Stomach (tissue), 19 donors: ENCODE measurements at places on chromosomes 3 and 15. TPM values are rescaled to one million over a fixed set of nuclear protein-coding genes. Genes with fewer than 3 reads are reported as not detected.

Gene DLEC1
- total RNA-seq = not detected

Gene PSTPIP1
- total RNA-seq = 75.4 TPM

DNA sequence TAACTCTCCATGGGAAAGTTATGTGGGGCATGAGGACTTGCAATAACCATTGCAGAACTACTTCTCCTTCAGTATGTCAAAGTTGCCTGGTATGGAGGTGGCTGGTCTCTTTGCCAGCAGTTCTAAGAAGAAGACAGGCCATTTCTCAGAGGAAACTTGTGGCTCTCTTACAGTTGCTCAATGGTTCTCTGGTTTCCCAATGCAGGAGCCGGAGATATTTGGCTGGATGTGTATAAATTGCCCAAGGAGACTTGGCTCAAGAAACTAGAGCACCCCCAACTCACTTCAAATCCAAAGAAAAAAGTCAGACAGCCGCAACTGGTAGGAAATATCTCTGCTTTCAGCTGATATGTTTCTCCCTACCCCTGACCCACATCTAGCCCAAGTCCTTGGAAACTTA, 24.2 kb downstream of the WDR93 start:
- H3K4me1 ChIP-seq = no peaks in the 10 kb centered on the region
- DNase-seq = no peak
- no peaks in the 10 kb centered on the region for H3K27me3 ChIP-seq
- H3K27ac ChIP-seq = no peak overlapping the region
- H3K36me3 ChIP-seq = no peaks in the 10 kb centered on the region

- H3K36me3 ChIP-seq = no peaks in the 10 kb centered on the region
- no peak overlapping the region for H3K4me3 ChIP-seq
- DNase-seq = no peak
- H3K4me1 ChIP-seq = peaks cover 29% of the 10 kb centered on the region
- no peak overlapping the region for H3K27ac ChIP-seq
These were observed 28.2 kb downstream of the PPP4R2 start for GRCh38 chr3:73024836-73025235.

- no peak overlapping the region for H3K4me3 ChIP-seq
- DNase-seq = no peak
- no peaks in the 10 kb centered on the region for H3K4me1 ChIP-seq
- H3K27ac ChIP-seq = no peak overlapping the region
These were observed 297.2 kb downstream of the CADM2 start for GRCh38 chr3:85255949-85256348.

DNA sequence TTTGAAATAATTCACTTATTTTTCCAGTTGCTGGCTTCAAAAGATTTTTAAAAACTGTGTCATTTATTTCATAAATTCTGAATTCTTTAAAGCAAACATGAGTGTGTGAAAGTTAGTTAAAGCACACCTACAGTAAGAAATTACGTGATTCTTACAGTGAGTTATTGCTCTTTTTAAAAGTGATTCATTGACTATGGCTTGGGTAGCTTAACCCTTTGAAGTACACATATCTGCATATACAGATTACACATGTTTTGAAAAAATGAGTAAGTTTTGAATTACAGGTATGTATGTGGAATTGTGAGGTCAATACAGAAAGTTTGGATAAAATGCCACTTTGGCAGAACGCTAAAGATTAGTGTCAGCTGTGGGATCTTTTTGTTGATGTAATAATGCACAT, 64.5 kb upstream of the MBNL1 start:
- no peaks in the 10 kb centered on the region for H3K36me3 ChIP-seq
- peaks cover 24% of the 10 kb centered on the region for H3K4me1 ChIP-seq
- H3K4me3 ChIP-seq = peak overlapping the region; percentile 20
- no peak for DNase-seq
- H3K27me3 ChIP-seq = no peaks in the 10 kb centered on the region

DNA sequence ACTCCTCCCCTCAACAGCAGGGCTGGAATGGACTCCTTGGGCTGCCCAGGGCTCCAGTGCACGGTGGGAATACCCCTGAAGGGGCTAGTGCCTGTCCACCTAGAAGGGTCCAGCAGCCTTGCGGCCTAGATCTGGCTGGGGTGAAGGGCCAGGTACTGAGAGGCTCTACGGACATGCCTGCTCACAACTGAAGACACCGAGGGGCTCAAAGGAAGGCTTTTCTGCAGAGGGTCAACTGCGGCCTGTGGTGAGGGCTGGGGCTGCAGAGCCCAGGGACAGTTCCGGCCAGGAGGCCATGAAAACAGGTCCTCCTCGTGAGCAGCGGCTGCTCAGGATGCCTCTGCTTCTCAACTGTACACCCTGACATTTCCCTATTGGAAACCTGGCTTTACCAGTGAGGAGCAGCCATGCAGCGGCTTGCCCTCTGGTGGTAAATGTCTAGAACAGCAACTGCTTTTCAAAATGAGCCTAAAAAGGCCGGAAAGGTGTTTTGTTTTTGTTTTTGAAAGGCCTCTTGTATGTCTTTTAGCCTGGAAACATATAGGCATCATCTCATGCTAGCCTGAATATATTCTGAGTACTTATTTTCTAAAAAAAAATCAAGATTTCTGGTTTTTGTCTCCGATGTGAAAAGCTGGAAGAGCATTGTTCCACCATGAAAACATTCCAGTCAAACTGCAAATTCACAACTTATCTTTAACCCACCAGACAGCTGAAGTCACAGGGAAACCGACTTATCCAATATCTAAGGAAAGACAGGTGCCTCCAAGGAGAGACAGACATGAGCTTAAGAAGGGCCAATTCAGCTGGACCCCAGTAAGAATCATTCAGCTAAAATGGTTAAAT, 163.4 kb downstream of the KLF13 start:
- H3K36me3 ChIP-seq = no peaks in the 10 kb centered on the region
- peak; percentile 60 for DNase-seq
- peak overlapping the region; percentile 77 for H3K27ac ChIP-seq
- H3K27me3 ChIP-seq = no peaks in the 10 kb centered on the region
- no peak overlapping the region for H3K4me3 ChIP-seq

GRCh38 chr3:196186651-196187573, 24.3 kb downstream of the ZDHHC19 start:
- H3K27ac ChIP-seq = peak overlapping the region; percentile 41
- no peaks in the 10 kb centered on the region for H3K27me3 ChIP-seq
- H3K4me3 ChIP-seq = no peak overlapping the region
- peaks cover 4% of the 10 kb centered on the region for H3K4me1 ChIP-seq

Gene PLCD1
- total RNA-seq = 8.2 TPM

DNA sequence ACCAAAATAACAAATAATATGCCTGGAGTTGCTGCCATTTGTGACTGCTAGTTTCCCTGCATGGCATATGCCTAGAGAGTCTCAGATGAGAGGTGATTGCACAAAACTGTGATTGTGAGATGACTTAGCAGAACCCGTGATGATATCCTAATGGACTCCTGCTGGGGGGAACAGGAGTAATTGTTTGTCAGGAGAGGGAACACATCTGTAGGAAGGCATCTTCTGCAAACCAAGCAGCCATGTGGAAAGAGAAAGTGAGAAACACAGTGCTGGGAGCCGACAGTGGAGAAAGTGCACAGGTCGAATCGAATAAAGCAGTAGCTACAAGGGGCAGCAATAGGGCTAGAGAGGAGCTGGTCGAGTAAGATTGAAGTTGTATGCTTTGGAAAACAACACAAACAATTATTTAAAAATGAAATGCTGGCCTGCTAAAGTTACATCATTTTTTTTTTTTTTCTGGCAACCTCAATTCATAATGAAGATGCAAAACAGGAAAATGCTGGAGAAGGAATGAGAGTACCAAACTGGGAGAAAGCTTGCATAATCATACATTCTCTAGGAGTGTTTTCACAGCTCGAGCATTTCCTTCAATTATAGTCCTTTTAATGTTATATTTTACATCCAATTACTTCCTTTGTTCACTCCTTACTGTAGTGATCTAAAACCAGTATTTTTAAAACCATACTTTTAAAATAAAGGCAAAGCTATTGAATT, 494.2 kb upstream of the AGTR1 start:
- H3K4me1 ChIP-seq = no peaks in the 10 kb centered on the region
- no peak for DNase-seq
- no peak overlapping the region for H3K27ac ChIP-seq
- no peaks in the 10 kb centered on the region for H3K36me3 ChIP-seq
- H3K4me3 ChIP-seq = no peak overlapping the region
- no peaks in the 10 kb centered on the region for H3K27me3 ChIP-seq

DNA sequence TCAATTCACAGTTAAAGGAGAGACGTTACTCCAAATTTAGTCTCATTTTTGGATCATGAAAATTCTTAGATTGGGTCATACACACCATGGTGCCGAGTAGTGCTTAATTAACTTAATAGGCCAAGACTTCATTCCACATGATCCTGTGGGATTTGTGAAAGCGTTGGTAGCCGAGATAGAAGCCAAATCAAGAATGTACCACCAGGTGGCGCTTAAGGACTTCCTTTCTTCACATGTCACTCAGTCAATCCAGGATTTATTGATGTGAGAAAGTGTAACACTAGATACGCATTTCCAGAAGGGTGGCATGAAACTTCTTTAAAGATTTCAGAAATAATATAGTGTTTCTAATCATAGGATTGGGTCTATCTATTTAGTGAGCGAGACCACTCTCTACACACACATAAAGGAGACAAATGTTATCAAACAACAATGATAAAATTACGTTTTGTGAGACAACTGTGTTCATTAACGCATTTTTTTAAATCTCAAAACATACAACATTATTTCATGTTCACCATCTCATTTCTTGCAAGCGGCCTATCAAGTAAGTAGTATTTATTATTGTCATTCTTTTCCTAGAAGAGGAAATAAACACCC, 436.1 kb downstream of the CHL1 start:
- no peaks in the 10 kb centered on the region for H3K36me3 ChIP-seq
- H3K4me1 ChIP-seq = no peaks in the 10 kb centered on the region
- no peak overlapping the region for H3K27ac ChIP-seq
- no peaks in the 10 kb centered on the region for H3K27me3 ChIP-seq

Gene ADGRG7
- not detected for total RNA-seq

- H3K4me1 ChIP-seq = peaks cover 40% of the 10 kb centered on the region
- H3K36me3 ChIP-seq = no peaks in the 10 kb centered on the region
- peak overlapping the region; percentile 96 for H3K27ac ChIP-seq
- no peaks in the 10 kb centered on the region for H3K27me3 ChIP-seq
- peak overlapping the region; percentile 82 for H3K4me3 ChIP-seq
- DNase-seq = peak; percentile 84
These were observed 1.4 kb upstream of the PARP14 start for GRCh38 chr3:122679085-122679881.

Gene SMARCC1
- total RNA-seq = 64.3 TPM

DNA sequence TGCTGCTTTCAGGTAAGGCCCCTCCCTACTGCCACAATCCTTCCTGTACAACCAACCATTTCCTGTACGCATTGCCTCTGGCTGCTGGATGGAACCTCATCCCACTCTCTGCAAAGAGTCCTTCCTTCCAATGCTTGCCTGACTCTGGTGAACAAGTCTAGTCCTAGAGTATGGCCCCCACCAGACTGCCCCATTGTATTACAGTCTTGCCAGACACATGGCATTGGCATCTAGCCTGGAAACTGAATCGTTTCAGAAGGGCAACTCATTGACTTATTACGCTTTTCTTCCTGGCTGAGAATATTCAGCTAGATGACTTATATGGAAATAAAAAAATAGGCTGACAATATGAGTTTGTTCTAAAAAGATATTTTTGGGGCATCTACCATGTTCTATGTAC, 170.3 kb downstream of the SUCLG2 start:
- peaks cover 4% of the 10 kb centered on the region for H3K4me1 ChIP-seq
- H3K4me3 ChIP-seq = no peak overlapping the region
- no peaks in the 10 kb centered on the region for H3K27me3 ChIP-seq
- DNase-seq = no peak
- no peak overlapping the region for H3K27ac ChIP-seq

DNA sequence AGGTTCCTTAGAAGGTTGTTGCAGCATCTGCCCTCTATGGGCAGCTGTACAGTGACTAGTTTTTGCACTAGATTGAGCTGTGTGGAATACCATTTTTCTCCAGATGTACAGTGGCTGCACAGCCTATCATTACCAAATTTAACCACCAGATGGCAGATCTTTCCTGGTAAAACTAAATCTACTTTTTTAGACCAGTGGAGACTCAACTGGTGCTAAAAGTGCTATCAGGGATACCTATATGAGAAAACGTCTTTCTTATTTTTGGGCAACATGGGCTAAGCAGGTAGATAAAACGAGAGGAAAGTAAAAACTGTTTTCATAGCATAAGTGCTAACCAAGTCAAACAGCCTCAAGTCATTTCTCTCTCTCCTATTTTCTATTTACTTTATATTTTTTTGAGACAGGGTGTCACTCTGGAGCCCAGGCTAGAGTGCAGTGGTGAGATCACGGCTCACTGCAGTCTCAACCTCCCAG, 21.2 kb downstream of the IGSF10 start:
- H3K27ac ChIP-seq = no peak overlapping the region
- H3K4me3 ChIP-seq = no peak overlapping the region
- no peak for DNase-seq
- H3K27me3 ChIP-seq = no peaks in the 10 kb centered on the region
- no peaks in the 10 kb centered on the region for H3K4me1 ChIP-seq

Gene MAGEL2
- not detected for total RNA-seq

Gene HCLS1
- total RNA-seq = 43.2 TPM

DNA sequence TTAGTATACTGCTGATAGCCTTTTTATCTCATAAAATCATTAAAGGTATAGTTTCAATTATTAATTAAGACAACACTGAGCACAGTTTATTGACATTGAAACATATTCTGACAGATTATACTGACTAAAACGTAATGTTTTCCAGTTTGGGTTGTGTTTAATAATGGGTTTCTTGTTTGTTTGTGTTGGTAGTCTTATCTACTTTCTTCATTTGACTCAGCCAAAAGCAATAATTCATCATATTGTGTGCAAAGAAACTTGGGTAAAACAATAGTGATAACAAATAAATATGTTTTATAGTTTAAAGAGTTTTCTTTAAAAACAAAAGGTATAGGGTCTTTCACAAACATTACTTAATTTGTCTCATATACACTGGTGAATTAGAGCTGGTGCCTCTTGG, 629.2 kb upstream of the AGTR1 start:
- no peak for DNase-seq
- no peak overlapping the region for H3K27ac ChIP-seq
- H3K27me3 ChIP-seq = no peaks in the 10 kb centered on the region
- H3K4me1 ChIP-seq = no peaks in the 10 kb centered on the region

DNA sequence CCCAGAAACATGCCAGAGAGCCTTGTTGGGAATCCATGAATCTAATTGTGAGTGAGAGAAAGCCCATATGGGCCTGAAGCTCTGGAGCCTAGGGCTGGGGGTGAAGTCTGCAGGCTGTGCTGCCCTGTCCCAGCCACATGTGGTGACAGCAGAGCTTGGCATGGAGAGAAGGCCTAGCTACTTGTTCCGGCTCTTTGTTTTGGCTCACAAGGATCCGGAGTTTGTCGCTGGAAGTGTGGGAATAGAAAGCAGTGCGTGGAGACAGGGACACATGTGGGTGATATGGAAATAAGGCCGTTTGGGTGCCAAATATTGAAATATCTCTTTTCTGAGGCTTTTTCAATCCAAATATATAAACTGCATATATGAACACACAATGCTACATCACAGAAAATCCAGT, 78.2 kb downstream of the CLSTN2 start:
- DNase-seq = no peak
- no peak overlapping the region for H3K27ac ChIP-seq
- H3K36me3 ChIP-seq = no peaks in the 10 kb centered on the region
- no peaks in the 10 kb centered on the region for H3K27me3 ChIP-seq

GRCh38 chr3:69738315-69738714, 949 bp upstream of the MITF start:
- peak overlapping the region; percentile 81 for H3K4me3 ChIP-seq
- DNase-seq = peak; percentile 14
- no peaks in the 10 kb centered on the region for H3K36me3 ChIP-seq
